ENCODE measurements at places on chromosomes 1 and 21.
A peak's percentile ranks its signal among the peaks of the same experiment; 100 is the strongest.

- no peak for ATAC-seq
These were observed 108.0 kb downstream of the DUSP10 start for GRCh38 chr1:221633841-221634409.

- no peak for ATAC-seq
These were observed 48.9 kb downstream of the PRDM16 start for GRCh38 chr1:3117879-3118278.

DNA sequence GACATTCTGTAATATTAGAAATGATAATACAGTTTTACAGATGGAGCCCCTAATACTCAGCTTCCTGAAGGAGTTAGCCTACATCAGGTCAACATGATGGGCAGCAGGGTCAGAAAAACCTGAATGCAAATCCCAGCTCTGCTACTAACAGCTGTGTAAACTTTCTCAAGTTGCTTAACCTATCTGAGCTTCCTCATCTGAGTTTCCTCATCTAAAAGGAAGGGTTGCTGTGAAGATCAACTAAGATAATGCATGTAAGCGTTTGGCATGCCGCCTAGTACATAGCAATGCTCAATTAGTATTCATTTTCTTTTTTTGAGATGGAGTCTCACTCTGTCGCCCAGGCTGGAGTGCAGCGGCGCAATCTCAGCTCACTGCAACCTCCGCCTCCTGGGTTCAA is 18.4 kb upstream of the DESI2 start:
- ATAC-seq = no peak

DNA sequence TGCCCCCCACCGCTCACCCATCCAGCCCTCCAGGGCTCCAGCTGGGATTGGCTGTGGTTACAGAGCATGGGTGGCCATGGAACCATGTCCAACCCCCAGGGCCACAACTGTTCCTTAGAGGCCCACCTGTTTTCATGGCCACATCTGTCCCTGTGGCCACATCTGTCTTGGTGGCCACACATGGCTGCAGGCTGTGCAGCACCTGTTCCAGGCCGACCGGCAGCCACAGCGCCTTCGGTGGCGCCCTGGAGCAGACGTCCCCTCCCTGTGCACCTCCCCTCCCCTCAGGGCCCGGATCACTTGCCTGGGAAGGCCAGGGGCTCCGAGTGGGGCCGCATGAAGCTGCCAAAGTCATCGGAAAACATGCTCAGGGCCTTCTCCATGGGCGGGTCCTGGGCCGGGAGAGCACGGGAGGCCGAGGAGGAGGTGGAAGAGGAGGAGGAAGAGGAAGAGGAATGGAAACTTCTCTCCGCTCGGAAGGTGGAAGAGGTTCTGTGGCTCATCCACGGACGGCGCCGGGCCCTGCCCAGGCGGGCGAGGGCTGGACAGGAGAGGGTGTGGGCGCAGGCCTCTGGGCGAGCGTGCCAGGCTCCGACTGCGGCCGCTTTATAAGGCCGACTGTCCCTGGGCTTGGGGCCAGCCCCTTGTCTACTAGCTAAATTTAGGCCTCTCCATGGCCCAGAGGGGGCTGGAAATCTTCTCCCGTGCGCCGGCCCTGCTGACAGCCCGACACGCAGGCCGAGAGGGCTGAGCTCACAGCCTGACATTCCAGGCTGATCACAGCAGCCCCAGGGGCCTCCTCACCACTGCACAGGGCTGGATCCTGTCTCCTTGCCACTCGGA is at the start of gene HSPB7:
Gene HSPB7, minus strand, starts transcription at position 583 of the 843 bp plus-strand sequence. Its CDS starts 80 bp downstream, at position 503.
- peak; percentile 83 for ATAC-seq

DNA sequence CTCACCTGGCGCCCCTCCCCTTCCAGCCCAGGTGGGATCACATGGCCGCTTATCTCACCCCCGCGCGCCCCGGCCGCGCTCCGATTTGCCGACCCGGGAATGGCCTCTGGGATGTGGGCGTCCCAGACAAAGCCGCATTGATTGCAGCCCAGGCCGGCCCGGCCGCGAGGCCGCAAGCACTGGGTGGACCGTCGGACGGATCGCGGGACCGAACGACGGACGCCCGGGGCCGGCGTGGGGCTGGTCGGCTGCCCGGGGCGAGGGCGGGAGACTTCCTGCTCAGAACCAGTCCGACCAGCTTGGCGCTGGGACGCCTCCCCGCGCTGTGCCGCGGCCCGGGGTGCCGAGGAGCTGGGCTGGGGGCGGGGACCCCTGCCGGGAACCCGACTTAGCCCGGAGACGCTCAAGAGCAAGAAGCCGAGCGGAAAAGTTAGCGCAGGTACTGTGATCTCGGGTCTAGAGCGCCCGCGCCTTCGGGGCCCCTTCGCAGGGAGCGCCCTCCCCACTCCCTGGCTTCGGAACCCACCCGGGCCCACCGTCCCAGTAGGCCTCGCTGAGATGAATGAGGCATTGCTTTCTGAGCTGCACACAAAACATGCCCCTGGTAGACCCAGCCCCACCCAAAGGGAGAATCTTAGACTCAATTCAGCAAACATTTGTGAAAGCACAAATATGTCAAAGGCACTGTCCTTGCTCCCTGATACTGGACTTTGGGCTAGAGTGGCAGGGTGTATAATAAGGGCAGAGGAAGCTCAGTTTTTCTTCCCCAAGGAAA is 415 bp upstream of the LAD1 start:
- ATAC-seq = no peak

DNA sequence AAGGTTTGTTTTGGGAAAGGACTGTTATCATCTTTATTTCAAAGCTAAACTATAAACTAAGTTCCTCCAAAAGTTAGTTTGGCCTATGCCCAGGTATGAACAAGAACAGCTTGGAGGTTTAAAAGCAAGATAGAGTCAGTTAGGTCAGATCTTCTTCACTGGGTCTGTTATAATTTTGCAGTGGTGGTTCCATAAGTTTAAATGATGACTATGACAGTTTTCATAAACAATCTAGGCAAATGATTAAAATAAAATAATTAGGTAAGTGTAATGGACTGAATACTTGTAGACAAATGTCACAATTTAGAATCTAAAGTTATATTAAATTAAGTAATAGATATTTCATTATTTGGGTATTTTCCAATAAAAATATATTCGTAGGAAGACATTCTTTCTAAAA is 21.4 kb upstream of the PLA2G5 start:
- ATAC-seq = no peak

- no peak for ATAC-seq
These were observed 264.0 kb downstream of the CTH start for GRCh38 chr1:70674941-70675685.

GRCh38 chr1:10890491-10891071 is 94.1 kb upstream of the CASZ1 start:
- ATAC-seq = peak; percentile 18

DNA sequence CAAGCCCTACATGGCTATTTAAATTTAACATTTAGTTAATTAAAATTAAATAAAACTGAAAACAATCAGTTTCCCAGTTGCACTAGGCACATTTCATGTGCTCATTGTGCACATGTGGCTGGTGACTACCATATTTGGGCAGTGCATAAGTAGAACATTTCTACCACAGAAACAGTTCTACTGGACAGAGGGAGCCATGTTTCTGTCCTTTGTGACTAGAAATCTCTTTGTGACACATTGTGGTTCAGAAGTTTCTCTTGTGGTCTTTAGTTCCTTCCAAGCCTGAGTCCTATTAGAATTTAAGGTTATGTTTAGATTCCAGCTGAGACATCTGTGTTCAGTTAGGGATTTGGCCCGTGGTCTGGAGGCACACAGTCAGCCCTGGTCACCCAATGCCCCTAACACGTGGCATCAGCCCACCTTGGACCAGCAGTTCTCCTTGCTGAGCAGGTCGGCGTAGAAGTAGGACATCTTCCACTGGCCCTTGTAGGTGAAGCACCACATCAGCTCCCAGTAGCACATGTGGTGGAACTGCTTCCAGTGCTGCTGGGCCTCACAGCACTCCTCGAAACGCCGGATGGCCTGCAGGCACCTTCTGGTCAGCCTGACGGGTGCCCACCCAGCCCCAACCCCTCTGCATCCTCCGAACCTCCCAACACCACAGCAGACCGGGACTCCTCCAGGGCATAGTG is 29.1 kb downstream of the TTC39A start:
- no peak for ATAC-seq

- no peak for ATAC-seq
These were observed 21.0 kb upstream of the PARP1 start for GRCh38 chr1:226428791-226429461.
